Activated T-helper 1 cell treated with Interleukin-2 at 50 U/mL for 16 hours (primary cell): ENCODE measurements at places on chromosomes 1 and 21.

DNA sequence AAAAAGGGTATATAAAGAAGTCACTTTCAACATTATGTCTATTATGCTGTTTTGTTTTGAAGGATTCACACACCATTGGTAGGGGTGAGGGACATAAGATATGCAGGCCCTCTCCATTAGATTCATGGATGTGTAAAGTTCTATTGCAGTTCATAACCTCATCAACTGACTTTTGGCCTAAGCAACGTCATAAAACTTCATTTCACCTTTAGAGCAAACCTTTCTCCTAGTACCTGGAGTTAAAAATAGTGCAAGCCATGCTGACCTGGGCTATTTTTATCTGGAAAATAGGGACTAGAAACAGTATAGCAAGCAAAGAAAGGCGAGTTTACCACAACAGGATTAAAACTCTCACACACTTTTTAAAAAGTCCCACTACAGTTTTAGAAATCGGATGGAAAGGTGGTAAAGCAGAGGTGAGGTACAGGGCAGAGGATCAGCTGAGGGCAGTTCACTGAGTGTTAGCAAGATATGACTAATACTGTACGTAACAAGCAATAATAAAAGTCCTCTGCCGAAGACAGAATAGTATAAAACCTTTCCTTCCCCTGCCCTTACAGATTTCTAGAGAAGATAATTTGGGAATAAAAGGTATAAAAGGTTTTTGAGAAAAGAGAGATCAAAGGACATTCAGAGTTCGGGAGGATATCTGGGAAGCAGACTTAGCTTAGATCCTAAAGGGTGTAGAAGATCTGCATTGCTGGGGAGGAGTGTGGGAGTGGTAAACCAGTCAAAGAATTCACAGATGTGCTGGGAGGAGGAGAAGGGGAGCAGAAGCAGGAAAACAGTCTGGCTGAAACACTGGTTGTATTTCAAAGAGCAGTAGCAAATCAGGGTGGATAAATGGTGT, 14.3 kb downstream of the EGLN1 start:
- DNase-seq: no peak

- no peak for DNase-seq
Observed at GRCh38 chr1:231959225-231959884, 332.8 kb downstream of the DISC1 start.

GRCh38 chr1:186859995-186860394, 31.2 kb downstream of the PLA2G4A start:
- DNase-seq: no peak

DNA sequence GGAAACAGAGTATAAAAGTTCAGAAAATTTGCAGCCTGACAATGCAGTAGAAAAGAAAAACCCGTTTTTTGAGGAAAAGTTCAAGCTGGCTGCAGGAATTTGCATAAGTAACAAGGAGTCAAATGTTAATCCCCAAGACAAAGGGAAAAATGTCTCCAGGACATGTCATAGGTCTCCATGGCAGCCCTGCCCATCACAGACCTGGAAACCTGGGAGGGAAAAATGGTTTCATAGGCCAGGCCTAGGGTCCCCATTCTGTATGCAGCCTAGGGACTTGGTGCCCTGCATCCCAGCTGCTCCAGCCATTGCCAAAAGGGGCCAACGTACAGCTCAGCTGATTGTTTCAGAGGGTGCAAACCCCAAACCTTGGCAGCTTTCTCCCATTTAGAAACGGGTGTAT, 3.6 kb upstream of the KCNT2 start:
- no peak for DNase-seq

DNA sequence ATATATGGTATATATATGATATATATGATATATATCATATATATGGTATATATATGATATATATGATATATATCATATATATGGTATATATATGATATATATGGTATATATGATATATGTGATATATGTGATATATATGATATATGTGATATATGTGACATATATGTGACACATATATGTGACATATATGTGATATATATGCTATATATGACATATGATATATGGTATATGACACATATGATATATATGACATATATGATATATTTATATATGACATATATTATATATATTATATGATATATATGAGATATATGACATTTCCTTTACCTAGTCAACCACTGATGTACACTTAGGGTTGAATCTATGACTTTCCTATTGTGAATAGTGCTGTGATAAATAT, 36.1 kb upstream of the EEIG2 start:
- DNase-seq: no peak

DNA sequence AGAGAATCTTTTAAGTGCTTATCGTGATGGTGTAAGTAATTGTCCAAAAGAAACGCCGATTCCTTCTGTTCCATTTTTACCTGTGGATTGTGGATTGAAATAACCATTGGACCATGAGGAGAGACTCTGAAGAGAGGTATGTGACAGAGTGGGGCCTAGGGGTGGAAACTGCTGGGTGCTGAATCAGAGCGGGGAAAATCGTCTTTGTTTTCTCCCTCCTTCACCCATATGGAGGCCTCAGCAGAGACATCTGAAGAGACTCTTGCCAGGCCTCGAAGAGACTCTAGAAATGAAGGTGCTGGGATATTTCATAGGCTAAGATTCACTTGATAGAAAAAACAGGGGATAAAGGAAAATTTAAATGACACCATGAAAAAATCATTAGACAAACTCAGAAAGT, 1327.0 kb downstream of the BRINP3 start:
- DNase-seq: no peak

DNA sequence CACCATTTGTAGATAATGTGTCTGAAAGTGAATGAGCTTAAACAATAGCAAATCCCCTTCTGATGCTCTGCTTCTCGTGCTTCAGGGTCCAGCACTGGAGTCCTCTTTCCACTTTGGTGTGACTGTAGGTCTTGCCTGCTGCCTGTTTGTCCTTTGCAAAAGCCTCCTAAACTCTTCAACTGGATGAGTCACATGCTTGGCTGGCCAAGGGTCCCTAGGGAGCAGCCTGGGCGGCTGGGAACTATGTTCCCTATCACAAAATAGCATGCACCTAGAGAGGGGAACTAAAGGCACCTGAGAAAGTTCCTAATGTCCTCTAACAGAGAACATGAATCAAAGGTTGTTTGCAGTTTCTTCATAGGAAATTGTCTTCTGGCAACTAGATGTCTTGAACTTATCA, 607.2 kb upstream of the PLXNA2 start:
- DNase-seq: no peak

DNA sequence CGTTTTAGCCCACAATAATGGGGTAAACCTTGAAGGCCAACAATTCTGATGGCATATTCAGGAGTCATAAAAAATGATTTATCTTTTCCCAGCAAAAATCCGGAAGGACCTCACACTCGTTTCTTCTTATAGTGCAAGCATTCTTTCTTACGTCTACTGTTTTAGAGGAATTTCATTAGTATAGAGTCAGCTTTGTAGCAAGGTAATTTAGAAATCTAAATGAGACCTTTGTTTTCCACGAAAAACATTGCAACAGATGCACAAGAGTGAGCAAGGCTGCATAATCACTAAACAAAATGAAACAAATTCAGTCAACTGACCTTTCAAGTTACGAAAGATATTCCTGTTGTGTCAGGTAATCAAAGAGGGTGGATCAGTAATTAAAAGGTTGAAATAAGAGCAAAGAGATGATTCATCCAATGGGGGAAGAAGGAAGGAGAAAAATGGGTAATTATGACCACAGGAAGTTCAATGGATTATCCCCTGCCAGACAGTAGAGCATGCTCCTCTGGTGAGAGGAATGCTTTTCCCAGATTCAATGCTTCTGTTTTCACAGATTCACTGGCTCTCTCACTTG, 560 bp upstream of the CSDE1 start:
- no peak for DNase-seq

GRCh38 chr1:200706111-200706814, 32.4 kb upstream of the CAMSAP2 start:
- DNase-seq: no peak

DNA sequence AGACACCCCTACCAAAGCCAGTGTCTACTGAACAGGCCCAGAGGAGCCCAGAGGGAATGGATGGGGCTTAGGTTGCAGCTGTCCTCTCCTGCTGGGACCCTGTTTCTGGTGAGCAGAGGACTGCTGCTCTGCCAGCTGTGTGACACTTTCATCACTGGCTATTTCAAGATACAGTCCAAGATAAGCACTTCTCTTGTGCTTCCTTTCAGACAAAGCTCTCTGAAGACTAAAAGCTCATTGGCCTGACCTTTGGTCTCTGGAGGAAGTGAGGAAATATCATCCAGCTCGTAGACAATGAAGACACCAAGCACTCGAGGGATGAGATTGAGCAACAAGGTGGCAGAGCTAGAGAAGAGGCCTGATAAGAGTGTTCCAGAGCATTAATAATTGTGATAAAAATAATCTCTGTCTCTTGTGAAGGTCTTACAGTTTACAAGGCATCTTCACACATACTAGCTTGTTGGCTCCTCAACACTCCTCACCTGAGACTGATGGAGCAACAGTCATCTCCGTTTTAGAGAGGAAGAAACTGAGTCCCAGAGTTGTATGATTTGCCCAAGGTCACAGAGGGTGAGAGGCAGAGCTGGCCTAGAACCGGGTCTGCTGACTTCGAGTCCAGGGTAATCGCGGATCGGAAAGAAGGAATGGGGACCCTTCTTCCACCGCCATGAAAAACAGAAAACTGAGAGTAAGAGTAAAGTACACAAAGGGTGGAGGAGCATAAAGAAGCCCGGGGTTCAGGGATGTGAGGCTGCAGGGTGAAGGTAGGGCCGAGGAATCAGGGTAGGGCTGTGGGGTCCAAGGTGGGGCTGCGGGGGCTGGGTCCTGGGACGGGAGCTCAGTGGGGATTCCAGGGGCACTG, 666 bp downstream of the PAFAH2 start:
- no peak for DNase-seq

DNA sequence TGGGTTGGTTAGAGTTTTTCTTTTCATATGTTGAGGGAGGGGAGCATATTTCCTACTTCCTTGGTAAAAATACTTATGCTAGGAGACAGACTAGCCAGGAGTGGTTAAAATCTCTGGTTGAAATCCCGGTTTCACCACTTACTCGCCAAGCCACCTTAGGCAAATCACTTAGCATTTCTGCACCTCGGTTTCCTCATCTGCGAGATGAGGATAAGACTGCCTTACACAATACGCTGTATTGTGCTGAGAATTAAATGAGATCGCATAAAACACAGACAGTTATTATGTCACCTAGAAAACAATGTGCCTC, 1.4 kb downstream of the IFFO2 start:
- no peak for DNase-seq
